HT1080 (cell line): ENCODE measurements at places on chromosomes 6 and 20. TPM values are rescaled to one million over a fixed set of nuclear protein-coding genes. Genes with fewer than 3 reads are reported as not detected.

The OTOR gene
- not detected in 2 replicates for total RNA-seq

The EFCAB8 gene
- not detected in 2 replicates for total RNA-seq

The KIF13A gene
- total RNA-seq: 23.8 and 26.1 TPM in 2 replicates

The SLC44A4 gene
- total RNA-seq: 0.45 TPM in 1 of 2 replicates, not detected in the other

The PKHD1 gene
- total RNA-seq: not detected in 2 replicates

The XKR7 gene
- not detected in 2 replicates for total RNA-seq

The TSPO2 gene
- total RNA-seq: 0.34 and 0.43 TPM in 2 replicates

The RAD21L1 gene
- total RNA-seq: 0.17 and 0.59 TPM in 2 replicates

The C6orf132 gene
- not detected in 2 replicates for total RNA-seq

The CPXM1 gene
- total RNA-seq: not detected in 2 replicates

The PRDM1 gene
- total RNA-seq: 4.9 and 5.7 TPM in 2 replicates
